Hematopoietic multipotent progenitor cell (in vitro differentiated cells): ENCODE measurements at places on chromosomes 5 and 9.

DNA sequence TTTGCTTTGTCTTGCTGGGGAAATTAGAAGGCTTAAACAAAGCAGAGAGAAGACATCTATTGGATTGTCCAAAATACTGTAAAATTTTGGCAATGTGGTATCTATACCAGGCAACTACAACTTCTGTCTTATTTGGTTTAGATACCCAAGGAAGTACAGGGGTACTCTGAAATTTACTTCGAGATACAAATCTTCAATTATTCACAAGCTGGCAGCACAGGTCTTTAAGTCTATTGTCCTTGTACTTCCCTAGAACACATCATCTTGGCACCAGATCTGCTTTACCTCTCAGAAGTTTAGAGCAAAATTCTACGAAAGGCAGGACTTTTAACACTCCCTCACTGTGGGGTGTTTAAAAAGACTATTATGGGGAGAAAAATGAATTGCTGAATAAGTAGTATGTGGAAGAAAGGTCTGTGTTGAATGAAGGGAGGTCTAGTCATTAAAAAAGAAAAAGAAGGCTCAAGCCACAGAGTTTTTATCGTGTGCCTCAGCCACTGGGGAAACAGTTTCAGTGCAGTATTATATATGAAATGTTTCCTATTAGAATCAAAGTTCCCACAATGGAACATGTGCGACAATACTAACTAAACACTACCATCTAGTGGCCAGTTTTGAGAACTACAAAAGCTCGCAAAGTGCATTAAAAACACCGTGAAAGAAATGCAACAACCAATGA is 93.7 kb downstream of the PDE4D start:
- DNase-seq = peak; percentile 40

DNA sequence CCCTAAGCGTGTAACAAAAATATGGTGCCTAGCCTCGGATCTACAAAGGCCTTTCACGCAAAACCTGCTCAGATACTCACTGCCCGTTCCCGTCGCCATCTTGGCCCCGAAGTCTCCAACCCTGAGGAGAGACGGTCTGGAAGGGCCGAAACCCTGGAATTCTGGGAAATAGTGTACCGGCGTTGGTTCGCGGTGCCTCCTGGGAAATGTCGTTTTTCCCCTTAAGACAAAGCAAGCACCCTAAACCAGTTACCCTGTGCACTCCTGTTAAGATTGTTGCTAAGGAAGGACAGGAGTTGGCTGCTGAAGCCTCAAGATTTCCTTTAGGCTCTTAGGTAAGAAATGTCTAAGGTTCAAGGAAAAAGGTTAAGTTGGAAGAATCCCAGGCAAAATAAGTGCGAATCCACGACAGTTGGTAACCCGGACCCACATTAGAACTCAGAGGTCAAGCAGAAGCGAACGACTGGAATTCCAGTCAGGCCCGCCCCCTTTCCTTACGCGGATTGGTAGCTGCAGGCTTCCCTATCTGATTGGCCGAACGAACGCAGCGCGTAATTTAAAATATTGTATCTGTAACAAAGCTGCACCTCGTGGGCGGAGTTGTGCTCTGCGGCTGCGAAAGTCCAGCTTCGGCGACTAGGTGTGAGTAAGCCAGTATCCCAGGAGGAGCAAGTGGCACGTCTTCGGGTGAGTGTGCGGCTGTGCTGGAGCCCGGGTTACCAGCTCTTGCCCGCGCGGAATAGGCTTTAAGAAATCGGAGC is at the start of the genes BRD8 and KIF20A:
TSS of gene BRD8 (minus strand) at position 115 of the 761 bp plus-strand sequence. CDS start at position 99, 16 bp downstream.
TSS of gene KIF20A (plus strand) at position 597 of the 761 bp plus-strand sequence. CDS start 569 bp downstream, outside the sequence.
- peak; percentile 94 for DNase-seq

DNA sequence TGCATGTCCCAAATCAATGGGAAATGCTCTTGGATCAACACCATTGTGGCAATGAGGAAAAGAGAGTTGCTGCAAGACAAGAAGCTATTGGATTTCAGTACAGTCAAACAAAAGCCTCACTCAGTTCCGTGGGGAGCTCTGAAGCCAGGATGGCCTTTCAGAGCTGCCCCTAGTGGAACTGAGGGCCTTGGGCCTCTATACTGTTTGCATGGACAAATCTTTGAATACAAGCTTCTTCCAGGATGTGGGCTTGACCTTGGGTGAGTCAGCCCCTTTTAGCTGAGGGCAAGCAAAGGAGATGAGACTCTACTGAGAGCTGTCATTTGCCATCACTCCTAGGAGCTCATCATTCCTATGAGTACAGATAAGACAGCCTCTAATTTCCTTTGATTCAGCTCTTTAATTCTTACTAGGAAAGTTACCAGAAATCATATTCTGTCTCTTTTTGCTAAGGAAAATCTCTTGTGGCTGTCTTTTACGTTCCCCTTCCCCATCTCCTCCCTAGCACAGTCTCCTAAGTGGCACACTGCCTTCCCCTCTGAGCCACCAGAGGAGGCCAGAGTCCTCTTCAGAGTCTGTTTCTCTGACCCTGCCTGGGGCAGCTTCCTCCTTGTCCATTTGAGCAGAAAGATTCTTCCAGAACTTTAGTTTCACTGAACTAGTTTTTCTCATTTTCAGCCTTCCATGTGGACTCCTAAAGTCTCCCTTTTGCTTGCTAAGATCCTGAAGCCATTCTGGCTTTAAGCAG is 168.8 kb upstream of the POC5 start:
- no peak for DNase-seq

DNA sequence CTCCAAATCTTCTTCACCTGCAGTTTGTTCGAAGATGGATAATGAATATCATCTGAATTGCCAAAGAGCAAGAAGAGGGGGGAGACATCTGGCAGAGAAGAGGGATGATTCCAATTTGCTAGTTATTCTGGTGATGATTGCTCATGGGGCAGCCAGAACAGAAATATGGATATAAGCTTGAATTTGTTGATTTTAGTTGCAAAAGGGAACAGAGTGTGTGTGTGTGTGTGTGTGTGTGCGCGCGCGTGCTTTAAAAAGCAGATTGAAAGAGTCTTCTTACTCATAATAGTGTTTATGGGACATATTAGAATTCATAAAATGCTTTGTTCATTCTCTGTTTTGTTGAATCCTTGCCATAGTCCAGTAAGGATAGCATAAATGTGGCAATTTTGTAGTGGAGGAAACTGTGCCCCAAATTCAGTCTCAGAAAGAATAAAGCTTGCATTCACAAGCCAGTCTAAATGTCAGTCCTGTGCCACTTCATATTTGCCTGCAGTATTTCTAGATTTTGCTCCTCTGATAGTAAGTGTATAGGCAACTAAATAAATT is 436.3 kb upstream of the KLF4 start:
- no peak for DNase-seq

GRCh38 chr5:138038826-138039225 is 5.9 kb upstream of the FAM13B start:
- DNase-seq = no peak
